NCI-H2081 treated with DMSO at 0.1 percent for 48 hours (cell line): ENCODE measurements at places on chromosomes 11 and 22.

GRCh38 chr11:125994509-125994908 lies 48.7 kb downstream of the VSIG10L2 start:
- no peak for DNase-seq

DNA sequence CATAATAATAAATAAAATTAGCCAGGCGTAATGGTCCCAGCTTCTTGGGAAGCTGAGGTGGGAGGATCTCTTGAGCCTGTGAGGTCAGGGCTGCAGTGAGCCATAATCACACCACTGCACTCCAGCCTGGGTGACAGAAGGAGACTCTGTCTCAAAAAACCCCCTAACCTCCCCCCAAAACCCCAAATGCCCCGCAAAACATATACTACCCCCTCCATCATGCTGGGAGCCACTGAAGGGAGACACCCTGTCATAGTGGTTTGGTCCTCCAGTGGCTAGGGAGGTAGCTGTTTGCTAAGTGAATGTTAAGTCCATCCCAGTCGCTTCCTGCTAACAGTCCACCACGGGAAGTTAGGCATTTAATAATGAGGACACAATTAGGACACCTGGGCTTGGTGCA lies 125.0 kb downstream of the ABTB2 start:
- DNase-seq = no peak

DNA sequence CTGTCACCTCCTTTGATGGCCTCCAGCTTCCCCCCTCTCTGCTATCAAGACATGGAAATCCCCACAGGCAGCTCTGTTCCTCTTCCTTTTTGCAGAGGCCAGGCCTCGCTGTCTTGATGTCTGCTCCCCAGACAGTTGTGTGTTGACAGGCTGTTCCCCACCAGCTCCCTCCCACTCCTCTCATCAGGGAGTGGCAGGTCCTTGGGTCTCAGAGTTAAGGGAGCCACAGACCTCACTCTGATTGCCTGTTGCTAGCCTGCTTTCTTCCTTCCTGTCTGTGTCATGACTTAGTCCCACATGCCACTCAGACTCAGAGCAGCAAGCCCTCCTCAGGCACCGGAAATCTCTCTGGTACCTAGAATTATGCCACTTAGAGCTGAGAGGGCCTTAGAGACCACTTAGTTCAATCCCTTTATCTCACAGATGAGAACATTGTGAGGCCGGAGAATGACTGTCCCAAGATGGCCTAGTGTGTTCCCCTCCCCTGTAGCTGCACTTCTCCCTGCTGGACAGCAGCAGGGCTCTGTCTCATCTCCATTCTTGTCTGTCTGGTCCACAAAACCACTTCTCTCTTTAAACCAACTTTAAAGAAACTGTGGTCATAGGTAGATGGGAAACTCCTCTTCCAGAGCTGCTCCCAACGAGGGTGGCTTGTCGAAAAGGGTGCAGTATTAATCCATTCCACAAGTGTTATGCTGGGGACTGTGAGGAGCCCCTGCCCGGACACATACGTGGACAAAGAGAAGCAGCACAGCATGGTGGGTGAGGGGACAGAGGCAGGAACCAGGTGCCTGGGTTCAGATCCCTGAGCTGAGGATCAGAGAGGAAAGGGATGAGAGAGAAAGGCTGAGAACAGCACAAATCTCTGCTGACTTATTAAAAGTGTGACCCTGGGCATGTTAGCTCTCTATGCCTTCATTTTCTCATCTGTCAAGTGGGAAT lies 4.2 kb downstream of the AMPD3 start:
- DNase-seq = no peak

GRCh38 chr11:89667001-89667400 lies 43.1 kb upstream of the TRIM77 start:
- DNase-seq = no peak

GRCh38 chr22:35688913-35689675 lies 28.6 kb upstream of the APOL5 start:
- DNase-seq = no peak
